ENCODE measurements at places on chromosomes 3 and 15.
A peak's percentile ranks its signal among the peaks of the same experiment; 100 is the strongest.

DNA sequence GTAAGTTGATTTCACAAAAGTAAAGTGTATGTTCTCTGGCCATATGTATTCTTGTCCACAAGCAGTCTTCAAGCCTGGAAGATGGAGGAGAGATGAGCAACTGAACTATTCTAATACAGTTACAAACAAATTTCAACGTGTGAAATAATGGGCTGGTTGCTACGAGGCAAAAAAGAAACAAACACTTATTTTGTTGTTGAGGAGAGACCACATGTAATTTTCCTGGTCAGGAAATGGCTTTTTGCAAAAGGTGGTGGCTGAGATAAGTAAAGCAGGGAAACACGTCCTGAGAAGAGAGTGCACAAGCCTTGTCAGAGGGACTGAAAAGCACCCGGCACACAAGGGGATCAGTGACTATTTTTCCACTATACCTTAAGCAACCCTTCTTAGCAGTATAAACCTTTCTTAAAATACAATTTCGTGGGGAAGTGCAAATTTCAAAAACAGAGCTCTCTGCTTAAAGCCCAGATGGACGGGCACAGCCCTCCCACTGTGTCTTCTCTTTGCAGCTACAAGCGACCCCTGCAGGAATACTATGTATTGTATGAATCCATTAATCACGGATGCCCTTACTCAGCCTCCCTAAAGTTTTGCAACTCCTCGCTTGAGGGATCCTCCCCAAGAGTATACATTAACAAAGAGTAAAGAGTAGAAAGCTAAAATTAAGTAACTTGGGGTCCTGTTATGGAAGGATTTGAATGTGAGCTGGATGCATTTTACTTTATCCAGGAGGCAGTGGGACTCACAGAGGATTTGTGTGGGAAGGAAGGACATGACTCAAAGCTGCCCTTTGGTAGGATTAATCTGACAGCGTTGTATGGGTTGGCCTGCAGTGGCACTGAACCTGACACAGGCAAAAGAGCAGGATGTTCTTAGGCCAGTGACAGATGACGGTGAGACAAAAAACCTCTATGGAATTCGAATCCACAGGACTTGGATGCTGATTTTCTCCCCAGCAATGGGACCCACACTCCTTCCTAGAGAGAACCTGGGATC lies 253.7 kb downstream of the IL5RA start:
- DNase-seq: no peak

DNA sequence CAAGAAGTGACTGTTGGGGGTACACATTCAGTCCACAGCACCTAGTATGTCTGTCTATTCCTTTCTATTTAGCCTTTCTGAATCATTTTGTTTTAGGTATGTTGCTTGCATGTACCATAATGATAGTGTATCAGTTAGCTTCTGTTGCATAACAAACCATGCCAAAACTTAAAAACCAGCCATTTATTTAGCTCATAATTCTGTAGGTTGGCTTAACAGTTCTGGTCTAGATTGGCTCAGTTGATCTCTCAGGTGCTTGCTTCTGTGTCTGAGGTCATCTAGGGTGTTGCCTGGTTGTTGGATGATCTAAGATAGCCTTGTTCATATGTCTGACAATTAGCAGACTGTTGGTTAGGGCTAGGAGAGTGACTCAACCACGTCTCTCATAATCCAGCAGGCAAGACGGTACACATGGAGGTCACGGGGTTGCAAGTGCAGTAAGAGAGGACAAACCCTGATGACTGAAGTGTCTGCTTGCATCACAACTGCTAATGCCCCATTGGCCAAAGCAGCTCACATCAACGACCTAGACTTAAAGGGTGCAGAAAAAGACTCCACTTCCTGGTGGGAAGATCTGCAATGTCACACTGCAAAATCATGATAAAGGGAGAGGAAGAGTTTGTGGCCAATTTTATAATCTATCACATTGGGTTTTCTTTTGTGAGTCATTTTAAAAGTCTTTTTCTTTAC lies 6.8 kb upstream of the PDCD6IP start:
- DNase-seq: no peak

GRCh38 chr3:30518872-30519271 lies 87.5 kb upstream of the TGFBR2 start:
- DNase-seq: no peak

DNA sequence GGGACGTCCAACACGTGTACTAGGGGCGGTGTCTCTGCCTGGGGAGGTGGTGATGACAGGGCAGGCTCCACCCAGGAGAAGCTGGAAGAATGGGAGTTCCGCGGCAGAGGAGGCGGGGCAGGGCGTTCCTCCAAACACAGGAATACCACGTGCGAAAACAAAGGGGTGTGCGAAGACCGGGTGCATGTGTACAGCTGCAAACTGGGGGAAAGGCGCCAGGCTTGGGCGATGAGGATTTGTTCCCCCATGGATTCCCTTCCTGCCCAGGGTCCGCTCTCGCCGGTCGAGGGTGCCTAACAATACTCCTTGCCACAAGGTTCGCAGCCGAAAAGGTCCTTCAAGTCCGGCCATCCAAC lies 500 bp upstream of the ZSCAN2 start:
- peak; percentile 70 for DNase-seq

DNA sequence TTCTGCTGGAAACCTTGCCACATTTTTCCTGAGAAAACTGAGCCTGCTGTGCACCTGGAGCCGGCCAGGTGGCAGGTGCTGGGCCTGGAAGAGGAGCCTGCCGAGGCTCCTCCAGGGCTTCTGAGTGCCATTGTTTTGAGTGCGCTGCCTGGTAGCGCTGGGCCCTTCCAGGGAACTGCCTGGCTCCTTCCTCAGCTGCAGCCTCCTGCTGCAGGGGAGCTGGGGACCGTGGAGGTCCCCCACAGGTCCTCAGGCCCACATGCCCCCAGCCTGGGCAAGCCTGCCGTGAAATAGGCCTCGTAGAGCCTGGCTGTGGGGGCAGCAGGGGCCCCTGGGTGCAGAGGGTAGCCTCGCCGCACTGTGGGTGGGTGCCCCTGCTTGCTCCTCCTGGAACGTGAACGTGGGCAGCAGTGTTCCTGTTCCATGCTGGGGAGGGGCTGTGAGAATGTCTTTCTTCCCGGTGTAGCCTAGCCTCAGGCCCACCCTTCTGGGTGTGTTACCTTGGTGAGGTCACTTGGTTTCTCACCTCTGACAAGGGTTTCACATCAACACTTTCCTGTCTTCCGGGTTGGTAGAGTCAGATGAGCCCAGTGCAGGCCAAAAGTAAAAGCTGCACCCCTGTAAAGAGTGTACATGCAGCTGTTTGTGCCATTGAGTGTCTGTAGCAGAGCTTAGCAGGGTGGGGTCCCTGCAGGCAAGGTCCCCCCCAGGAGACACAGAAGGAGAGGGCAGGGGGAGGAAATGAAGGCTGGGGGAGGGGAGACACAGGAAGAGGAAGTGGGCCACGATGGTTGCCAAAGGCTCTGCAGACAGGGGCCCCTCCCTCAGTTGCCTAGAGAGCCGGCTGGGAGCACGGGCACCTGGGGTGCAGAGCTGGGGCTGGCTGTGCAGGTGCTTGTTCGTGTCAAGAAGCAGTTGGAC lies 34.5 kb downstream of the KLF13 start:
- DNase-seq: no peak

GRCh38 chr3:158552124-158552523 lies 18.9 kb upstream of the MLF1 start:
- DNase-seq: no peak

- DNase-seq: no peak
Measured at GRCh38 chr3:17686613-17687012, 55.8 kb downstream of the TBC1D5 start.

- DNase-seq: no peak
Measured at GRCh38 chr3:140135461-140135860, 200.5 kb downstream of the CLSTN2 start.

DNA sequence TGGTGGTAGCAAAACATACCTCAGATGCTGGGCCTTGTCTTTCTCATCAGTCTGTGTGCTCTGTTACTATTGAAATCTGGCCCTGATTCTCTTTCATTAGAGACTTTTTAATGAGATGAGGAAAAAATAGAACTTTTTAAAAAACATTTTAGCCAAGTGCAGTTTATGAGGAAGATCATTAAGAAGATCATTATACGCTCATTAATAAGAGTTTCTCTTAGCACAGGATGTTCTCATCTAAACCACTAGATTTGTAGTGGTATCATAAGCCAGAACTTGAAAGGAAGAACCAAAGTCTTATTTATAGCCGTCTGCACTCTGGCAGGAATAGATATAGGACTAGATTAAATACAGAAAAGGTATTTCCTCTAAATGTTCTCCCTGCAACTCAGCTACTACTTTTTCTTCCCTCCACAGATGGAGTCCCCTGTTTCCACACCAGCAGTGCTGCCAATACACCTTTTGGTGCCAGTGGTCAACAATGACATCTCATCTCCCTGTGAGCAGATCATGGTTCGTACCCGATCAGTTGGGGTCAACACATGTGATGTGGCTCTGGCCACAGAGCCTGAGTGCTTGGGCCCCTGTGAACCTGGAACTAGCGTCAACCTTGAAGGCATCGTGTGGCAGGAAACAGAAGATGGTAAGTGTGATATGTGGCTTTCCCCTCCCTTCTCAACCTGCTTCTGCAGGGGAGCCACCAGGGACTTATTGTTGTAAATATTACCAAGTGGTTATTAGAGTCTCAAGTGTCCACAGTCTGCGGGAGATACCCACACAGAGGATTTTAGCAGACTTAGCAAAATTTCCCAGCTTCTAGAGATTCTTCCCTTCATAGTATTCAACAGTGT lies 152.8 kb downstream of the RBPMS2 start:
- DNase-seq: no peak

- peak; percentile 25 for DNase-seq
Measured at GRCh38 chr3:161372321-161373260, 1.3 kb upstream of the SPTSSB start.

DNA sequence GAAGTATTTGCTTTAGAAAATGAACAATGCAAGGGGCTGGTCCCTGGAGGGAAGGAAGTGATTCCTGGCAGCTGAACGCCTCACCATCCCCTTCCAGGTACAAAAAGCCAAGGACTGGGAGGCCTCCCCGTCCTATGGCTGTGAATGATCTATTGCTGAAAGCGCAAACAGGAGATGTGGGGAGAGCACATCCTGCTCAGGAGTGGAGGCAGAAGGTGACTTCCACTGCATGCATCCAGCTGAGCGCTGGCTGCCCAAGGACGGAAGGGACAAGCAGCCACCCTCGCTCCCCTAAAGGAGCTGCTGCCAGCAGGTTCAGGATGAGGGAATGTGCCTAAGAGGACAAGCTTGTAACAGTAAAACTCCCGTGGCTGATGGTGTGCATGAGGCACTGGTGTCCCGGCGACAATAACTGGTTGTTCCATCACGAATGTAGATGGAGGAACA lies 41.4 kb downstream of the ABTB1 start:
- DNase-seq: no peak

DNA sequence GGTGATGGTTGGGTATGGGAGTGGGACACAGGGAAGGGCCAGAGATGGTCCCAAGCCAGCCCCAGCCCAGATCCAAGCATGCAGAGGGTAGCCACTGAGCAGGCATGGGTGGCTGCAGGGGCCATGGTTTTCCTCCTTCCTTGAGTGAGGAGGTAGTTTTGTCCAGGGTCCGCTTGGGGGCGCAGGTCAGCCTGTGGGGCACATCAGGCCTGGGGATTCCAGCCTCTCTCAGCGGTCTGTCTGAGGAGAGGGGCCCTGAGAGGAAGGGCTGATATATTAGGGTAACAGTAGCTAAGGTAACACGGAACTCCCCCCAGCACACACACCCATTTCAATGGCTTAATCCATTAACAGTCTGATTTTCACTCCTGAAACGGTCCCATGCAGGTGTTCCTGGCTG lies 22.7 kb upstream of the LCTL start:
- DNase-seq: no peak

DNA sequence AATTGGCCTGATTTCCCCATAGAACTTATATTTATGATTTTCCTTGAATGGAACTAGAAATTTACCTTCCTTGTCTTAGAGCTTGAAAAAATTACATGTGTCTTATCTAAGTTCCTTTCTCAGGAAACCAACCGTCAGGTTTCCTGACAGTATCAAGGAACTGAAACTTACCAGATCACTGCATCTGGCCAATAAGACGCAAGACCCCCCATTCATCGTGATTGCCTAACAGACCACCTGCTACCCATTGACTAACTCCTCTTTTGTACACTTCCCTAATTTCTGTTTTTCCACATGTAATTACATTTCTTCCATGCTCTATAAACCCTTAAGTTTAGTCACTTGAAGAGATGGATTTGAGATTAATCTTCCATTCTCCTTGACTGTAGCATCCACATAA lies 517.2 kb upstream of the CBLB start:
- no peak for DNase-seq

- DNase-seq: peak; percentile 5
Measured at GRCh38 chr3:152400887-152401286, 132.2 kb downstream of the MBNL1 start.

DNA sequence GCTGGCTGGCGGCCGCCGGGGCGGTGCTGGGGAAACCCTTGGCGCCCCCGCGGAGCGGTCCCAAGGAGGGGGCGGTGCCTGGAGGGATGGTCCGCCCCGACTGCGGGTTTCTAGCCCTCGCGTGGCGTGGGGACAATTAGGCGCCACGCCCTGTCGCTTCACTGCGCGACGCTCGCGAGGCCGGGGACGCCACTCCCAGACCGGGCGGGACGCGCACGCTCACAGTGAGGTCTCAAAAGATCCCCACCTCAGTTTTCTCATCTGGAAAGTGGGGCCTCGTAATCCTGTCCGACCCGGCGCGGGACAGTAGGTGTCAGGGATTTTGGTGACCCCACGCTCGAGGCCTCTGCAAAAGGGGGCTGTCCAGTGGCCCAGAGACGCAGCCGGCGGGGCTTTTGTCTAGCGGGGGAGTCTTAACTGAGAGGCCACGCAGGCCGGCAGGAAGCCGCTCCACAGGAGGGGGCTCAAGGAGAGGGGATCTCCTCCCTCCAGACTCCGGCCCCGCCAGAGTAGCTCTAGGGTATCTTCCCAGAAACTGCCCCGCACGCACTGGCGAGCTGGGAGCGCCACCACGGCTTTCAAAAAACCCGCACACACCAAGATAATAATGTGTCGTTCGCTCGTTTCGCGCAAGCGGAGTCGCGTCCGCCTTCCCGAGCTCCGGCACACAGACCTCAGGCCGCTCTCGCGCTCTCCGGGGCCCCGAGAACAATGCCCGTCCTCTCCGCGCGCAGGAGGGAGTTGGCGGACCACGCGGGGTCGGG lies 710 bp upstream of the CLK3 start:
- DNase-seq: no peak

DNA sequence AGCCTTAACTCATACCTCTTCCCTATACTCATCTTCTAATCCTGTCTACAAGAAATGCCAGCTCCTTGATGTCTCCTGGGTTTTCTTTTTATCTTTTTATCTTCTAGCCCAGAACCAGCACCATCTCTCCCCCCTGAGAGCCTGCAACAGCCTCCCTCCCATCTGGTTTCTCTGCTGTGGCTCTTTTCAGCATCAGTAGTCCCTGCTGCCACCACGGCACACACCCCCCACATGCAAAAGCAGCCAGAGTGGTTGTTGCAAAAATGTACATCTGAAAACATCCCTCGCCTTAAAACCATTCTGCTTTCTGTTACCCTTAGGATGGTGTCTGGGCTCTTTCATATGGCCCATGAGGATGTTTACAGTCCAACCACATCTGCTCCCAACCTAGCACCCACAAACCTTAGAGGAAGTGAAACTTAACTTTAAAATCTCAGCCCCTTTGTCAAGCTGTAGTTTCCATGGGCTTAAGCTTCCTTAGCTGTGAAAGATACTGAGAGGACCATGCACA lies 775 bp downstream of the TTC21A start:
- DNase-seq: no peak

Data from HTR-8/SVneo (cell line).